ENCODE measurements at places on chromosomes 7 and 10. TPM values are rescaled to one million over a fixed set of nuclear protein-coding genes. Genes with fewer than 3 reads are reported as not detected.

The INHBA gene
- total RNA-seq: 1.2 TPM

The TMEM130 gene
- total RNA-seq: not detected

GRCh38 chr7:114083166-114084001, 164.6 kb upstream of the PPP1R3A start:
- peak; percentile 56 for DNase-seq

DNA sequence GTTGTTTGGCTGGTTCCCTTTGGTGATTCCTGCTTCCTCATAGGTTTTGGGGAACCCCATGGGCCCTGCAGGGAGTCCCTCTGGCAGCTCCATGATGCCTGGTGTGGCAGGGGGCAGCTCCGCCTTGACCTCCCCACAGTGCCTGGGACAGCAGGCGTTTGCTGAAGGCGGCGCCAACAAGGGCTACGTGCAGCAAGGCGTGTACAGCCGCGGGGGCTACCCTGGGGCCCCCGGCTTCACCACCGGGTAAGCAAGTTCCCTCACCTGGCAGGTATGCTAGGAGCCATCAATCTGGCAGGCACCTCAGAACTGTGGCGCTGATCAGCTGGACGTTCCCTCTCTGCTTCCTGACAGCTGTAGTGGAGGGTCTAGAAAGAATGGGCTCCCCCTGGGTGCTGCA, 8.3 kb downstream of the ZMIZ2 start:
- no peak for DNase-seq

DNA sequence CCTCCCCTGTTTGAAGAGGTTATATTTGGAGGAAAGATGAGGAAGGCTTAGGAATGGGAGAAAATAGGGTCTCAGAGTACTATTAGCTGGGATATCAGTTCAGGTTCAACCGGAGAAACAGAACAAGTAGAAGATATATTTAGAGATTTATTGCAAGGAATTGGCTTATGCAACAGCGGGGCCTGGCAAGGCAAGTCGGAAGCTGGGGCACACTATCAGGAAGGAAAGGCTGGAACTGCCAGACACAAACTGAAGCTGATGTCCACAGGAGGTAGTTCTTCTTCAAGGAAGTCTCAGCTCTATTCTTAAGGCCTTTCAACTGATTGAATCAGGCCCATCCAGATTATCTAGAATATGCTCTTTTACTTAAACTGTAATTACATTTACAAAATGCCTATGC, 939.6 kb upstream of the C7orf33 start:
- no peak for DNase-seq

The MARVELD1 gene
- 5.6 TPM for total RNA-seq

GRCh38 chr10:130213286-130214080, 77.3 kb downstream of the GLRX3 start:
- DNase-seq: no peak

DNA sequence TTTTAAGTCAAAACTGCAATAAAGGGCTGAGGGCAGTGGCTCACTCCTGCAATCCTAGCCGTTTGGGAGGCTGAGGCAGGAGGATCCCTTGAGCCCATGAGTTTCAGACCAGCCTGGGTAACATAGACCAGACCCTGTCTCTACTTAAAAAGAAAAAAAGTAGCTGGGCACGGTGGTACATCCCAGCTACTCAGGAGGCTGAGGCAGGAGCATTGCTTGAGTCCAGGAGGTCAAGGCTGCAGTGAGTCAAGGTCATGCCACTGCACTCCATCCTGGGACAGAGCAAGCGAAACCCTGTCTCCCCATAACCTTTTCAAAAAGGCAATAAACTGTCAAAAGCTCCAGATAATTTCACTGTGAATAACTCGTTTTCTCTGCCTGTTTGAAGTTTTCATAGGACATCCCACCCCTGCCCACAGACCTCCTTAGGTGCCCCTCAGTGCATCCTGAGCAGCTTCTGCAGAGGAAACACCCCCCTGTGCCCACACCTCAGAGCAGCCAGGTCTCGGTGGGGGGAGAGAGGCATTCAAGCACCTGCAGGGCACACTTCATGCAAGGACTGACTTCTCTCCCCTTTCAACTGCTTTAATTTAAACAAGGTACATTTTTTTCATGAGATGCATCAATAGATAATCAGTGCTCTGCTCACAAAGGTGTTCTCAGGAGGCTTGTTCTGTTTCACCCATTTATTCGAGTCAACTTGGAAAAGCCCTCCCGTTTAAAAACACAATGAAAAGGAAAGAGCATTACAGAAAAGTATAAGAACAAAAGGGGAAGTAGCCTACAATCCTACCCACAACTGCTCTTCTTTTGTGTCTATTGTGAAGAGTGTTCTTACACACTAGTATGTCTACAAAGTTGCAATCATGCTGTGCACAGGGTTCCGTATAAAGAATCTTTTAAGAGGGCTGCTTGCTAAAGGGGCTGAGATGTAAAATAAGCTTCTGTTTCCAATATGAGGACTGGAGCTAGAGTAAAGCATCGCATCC, 104.9 kb downstream of the KMT2E start:
- DNase-seq: no peak

DNA sequence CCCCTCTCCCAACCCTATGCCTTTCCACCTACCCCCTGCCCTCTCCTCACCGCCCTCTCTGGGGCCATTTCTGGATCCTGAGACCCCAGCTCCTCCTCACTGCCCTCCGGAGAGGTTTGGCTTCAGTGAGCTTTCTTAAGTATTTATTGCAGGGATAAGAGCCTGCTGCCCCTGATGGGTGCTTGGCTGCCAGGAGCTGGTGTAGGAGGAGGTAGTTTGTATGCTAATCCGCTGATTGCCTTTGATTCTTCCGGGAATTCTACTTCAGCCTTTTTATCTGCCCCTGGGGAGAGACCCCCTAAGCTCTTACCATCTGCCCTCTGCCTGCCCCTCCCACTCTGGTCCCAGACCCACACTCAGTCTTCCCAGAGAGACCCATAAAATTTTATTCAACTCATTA, 263.5 kb upstream of the PODXL start:
- DNase-seq: no peak

The PAPOLB gene
- not detected for total RNA-seq
